ENCODE measurements at places on chromosomes 16 and 17. TPM values are rescaled to one million over a fixed set of nuclear protein-coding genes. Genes with fewer than 3 reads are reported as not detected.
A peak's percentile ranks its signal among the peaks of the same experiment; 100 is the strongest.

GRCh38 chr17:31112001-31112661 lies 17.4 kb downstream of the NF1 start:
- no peaks in the 10 kb centered on the region for H3K36me3 ChIP-seq
- H3K27ac ChIP-seq: no peak overlapping the region
- H3K4me1 ChIP-seq: peaks cover 4% of the 10 kb centered on the region
- H3K27me3 ChIP-seq: no peaks in the 10 kb centered on the region
- DNase-seq: no peak
- H3K4me3 ChIP-seq: no peak overlapping the region

GRCh38 chr16:16096121-16096857 lies 127.0 kb downstream of the ABCC6 start:
- peaks cover 18% of the 10 kb centered on the region for H3K36me3 ChIP-seq
- H3K27me3 ChIP-seq: no peaks in the 10 kb centered on the region
- H3K4me3 ChIP-seq: no peak overlapping the region
- no peak overlapping the region for H3K27ac ChIP-seq
- no peak for DNase-seq

- peak; percentile 15 for DNase-seq
- H3K4me3 ChIP-seq: no peak overlapping the region
- H3K27ac ChIP-seq: peak overlapping the region; percentile 36
- no peaks in the 10 kb centered on the region for H3K36me3 ChIP-seq
- peaks cover 10% of the 10 kb centered on the region for H3K27me3 ChIP-seq
Measured at GRCh38 chr17:44279666-44280391, 11.9 kb upstream of the SLC4A1 start.

Gene CBX2
- 5.5 TPM for total RNA-seq

- peaks cover 5% of the 10 kb centered on the region for H3K4me1 ChIP-seq
- H3K27ac ChIP-seq: no peak overlapping the region
- peaks cover 16% of the 10 kb centered on the region for H3K36me3 ChIP-seq
- DNase-seq: no peak
Measured at GRCh38 chr17:67509390-67510287, 132.6 kb downstream of the PITPNC1 start.

DNA sequence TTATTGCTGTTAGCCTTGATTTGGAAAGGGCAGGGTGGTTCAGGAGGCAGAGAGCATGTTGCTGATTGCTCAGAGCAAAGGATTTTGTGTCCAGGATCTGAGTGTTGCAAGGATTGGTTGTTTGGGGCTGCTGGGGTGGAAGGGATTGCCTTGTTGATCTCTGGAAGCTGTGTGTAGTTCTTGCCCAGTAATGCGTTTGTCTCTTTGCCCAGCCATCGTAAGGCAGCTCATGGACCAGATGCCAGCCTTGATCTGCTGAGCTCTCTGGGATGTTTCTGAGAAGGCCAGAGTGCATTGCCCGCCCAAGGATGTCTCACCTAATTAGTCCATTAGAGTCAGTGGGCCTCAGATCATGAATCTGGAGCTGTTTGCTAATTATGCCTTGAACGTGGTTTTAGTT lies 33.6 kb downstream of the NKD1 start:
- no peaks in the 10 kb centered on the region for H3K36me3 ChIP-seq
- H3K27ac ChIP-seq: no peak overlapping the region
- H3K4me3 ChIP-seq: no peak overlapping the region
- no peaks in the 10 kb centered on the region for H3K27me3 ChIP-seq

DNA sequence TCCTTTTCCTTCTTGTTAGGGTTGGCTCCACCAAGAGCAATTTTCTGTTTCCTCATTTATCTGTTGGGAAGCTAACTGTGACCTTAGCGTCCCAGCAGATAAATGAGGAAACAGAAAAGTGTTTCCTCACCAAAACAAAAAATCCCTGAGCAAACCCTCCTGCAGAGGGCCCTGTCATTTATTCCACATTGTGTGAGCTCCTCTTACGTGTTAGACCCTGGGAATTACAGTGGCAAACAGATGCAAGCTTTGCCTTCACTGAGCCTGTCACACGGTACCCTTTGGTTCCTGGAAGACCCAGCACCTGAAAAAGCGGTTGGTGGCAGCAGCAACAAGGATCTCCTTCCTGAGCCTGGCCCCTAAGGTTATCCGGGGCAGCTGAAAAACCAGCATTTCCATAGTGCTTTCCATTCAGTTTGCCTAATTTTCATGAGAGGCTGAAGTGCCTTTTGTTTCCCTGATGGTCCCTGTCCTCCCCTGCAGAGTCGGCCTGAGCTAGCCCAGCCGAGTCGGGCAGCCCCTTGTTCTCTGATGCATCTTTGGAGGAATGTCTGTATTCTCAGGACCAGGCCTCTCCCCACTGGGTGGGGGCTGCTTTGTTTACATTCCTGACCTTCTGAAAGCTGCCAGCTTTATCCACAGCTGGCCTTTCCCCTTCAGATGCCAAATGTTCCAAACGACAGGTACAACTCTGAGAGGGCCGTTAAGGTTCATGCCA lies 34.7 kb downstream of the YPEL2 start:
- H3K36me3 ChIP-seq: peaks cover 22% of the 10 kb centered on the region
- DNase-seq: no peak
- H3K4me3 ChIP-seq: no peak overlapping the region
- H3K4me1 ChIP-seq: peaks cover 71% of the 10 kb centered on the region
- H3K27ac ChIP-seq: peak overlapping the region; percentile 93

DNA sequence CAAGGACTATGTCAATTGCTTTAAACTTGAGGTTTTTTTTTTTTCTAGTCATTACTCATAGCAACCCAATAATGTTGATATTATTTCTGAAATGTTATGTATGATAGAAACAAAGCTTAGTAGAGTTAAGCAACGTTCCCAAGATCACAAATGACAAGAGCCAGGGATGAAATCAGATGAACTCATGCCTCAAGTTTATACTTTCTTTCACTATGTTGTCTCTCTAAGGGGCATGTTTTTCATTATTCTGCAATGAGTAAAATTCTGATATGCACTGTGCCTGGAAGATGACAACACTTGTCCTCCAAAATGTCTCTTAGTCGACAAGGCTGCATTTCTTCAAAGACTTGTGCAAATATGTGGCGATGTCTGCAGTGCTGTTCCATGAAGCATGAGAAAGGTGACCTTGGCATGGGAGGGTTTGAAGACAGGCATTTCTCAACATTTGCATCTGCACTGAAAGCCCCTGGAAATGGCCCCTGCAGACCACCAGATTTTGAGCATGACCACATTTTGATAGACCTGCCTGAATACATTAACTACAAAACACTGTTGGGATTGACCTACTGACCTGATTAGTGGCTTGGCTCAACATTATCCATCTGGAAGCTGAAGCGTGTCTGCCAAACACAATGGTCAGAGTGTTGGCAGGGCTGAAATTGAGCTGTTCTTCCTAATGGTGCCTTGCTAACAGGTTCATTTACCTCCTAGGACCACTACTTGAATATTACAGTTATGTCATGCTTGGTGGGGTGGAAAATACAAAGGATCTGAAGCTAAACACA lies 1027.5 kb downstream of the CDH11 start:
- no peaks in the 10 kb centered on the region for H3K36me3 ChIP-seq
- H3K4me3 ChIP-seq: no peak overlapping the region
- no peak overlapping the region for H3K27ac ChIP-seq

DNA sequence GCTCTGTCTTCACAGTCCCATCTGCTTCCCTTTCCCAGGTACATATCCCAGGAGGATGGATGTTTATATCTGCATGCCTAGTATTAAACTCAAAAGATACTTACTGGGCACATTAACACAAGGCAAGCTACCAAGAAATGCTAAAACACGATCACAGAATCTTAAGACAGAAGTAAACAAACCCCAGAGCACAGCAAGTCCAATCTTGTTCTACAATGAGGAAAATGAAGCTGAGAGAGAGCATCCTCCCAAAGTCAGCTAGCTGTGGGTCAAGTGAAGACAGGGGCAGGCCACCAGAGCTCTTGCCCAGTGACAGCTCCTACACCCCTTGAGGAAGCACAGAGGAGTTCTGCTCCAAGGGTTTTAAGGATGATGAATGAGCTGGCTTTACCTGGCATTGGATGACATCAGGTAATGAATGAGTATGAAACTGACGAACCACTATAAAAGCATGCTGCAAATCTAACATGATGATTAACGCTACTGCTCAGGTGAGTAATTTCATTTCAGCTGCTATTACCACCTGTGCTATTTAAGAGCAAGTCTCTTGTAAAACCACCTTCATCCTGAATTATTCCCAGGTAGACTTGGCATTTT lies 20.3 kb downstream of the XPO6 start:
- DNase-seq: no peak
- H3K27ac ChIP-seq: peak overlapping the region; percentile 80
- peaks cover 95% of the 10 kb centered on the region for H3K4me1 ChIP-seq
- peaks cover 66% of the 10 kb centered on the region for H3K36me3 ChIP-seq
- H3K4me3 ChIP-seq: no peak overlapping the region
